CD4-positive, alpha-beta T cell treated with Interferon alpha-2 for 1 hour (primary cell): ENCODE measurements at places on chromosomes 2 and 18.
A peak's percentile ranks its signal among the peaks of the same experiment; 100 is the strongest.

DNA sequence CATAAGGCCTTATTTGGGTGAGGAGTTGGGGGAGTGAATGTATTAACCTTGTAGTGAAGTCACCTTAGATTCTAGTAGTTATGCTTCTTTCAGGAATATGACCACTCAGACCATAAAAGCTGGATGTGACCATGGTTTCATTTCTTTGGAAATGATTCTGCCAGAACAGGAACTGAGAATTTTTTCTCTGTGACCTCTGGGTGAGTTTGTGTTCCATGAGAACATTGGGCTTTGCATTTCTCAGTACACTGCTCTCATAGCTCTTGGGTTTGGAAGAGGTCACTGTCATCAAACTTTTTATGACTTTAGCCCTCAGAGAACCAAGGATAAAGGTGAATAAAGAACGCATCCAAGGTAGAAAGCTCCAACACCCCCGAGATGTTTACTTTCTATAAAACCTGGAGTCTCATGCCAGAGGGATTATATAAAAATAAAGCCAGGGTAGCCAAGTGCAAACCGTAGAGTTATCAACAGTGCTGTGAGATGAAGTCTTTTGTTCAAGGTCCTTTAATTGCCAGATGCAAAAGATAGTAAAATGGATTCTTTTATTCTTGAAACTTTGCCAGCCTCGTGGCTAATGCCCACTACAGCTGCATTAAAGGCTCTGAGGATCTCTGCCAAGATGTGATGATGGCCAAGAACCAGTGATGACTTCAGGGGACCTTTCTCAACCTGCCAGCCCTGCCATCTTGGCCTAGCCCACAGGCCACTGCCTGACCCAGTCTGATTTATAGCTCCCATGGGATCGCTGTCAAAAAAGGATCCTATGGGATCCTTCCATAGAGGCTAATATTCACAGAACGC lies 27.8 kb upstream of the MAT2A start:
- DNase-seq: peak; percentile 15

DNA sequence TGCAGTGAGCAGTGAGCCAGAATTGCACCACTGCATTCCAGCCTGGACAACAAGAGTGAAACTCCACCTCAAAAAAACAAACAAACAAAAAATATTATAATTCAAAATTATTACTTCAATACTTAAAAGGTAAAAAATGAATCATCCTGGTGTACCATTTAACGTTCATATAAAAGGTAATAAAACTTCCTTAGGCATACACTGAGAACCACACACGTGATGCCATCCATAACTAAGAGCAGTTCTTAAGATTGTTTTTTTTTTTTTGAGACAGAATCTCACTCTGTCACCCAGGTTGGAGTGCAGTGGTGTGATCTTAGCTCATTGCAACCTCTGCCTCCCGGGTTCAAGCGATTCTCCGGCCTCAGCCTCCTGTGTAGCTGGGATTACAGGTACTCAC lies 29.4 kb downstream of the YWHAQ start:
- no peak for DNase-seq

- DNase-seq: no peak
Observed at GRCh38 chr2:241241669-241242068, 53.2 kb downstream of the ANO7 start.

DNA sequence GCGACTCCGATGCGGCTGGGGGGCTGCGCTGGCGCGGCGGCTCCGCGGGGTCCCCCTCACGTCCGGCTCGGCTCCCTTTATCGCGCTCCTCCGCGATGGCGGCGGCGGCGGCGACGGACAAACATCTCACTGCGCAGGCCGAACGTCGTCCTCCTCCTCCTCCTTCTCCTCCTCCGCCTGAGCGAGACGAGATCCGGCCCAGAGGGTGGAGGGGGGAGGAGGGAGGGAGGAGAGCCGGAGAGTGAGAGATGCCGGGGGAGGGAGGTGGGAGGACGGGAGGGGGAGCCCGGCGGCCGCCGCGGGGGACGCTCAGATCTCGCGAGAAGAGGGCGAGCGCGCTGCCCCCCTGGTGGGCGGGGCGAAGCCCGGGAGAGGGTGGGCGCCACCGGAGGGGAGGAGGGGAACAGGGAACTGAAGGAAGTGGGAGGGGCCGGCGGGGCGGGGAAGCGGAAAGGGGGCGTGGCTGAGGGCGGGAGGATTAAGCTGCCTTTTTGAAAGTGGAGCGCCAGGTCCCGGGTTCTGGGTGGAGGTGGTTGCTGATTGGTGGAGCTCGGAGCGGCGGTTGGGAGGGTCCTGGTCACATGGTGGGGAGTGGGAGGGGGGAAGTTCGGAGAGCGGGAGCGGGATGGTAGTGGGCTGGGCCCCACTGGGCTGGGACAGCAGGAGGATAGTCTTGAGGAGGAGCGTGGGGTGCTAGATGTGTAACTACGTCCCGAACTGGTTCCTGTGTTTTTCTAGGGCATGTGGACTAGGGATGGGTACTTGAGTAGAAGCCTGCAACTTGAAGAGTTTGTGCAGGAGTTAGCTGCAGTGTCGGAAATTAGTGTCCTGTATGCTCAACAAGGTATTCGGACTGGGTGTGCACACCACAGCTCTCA lies at the start of gene CUL3:
Gene CUL3, minus strand, starts transcription at position 153 of the 878 bp plus-strand sequence. CDS start 354 bp downstream, outside the sequence.
- DNase-seq: peak; percentile 99

- peak; percentile 44 for DNase-seq
Observed at GRCh38 chr18:45839414-45840395, 14.2 kb downstream of the SIGLEC15 start.

DNA sequence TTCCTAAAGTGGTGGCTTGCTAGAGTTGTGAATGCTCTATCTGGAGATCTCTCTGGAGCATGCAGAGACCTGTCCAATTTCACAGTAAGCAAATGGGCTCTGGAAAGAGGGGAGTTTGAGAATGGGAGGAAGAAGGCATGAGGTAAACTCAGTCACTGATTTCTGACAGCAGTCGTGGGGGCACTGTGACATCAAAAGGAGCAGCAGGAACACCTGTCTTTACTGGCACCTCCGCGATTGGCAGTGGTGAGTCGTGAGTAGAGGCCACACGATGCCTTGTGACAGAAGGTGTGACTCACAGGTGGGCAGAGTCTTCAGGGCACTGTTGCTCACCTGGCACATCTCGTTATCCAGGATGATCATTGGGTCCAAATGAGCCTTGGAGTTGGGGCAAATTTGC lies 38.8 kb upstream of the CAVIN2 start:
- DNase-seq: no peak

GRCh38 chr2:240996834-240997140 lies 1.6 kb upstream of the SNED1 start:
- DNase-seq: no peak

- no peak for DNase-seq
Observed at GRCh38 chr2:60530660-60531281, 22.7 kb downstream of the BCL11A start.

DNA sequence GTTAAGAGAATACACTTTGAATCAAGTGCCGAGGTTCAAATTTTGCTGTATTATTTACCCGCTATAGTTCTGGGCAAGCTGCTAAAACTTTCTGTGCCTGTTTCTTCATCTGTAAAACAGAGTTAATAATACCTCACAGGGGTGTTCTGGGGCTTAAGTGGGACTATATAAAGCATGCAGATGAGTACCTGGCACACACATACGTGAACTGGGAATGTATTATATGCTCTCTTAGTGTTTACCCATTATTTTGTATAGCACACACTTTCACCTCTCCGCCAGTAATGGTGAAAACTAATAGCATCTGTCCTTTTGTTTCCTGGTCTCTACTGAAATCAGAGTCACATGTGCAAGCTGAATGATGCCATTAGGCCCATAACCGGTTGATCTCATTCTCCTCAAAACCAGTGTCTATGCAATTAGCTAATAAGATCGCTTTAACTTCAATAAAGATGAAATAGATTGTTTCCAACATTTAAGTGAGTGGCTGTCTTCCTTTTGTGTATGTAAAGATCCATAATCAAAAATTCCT lies 3.8 kb upstream of the CDKL4 start:
- DNase-seq: no peak

DNA sequence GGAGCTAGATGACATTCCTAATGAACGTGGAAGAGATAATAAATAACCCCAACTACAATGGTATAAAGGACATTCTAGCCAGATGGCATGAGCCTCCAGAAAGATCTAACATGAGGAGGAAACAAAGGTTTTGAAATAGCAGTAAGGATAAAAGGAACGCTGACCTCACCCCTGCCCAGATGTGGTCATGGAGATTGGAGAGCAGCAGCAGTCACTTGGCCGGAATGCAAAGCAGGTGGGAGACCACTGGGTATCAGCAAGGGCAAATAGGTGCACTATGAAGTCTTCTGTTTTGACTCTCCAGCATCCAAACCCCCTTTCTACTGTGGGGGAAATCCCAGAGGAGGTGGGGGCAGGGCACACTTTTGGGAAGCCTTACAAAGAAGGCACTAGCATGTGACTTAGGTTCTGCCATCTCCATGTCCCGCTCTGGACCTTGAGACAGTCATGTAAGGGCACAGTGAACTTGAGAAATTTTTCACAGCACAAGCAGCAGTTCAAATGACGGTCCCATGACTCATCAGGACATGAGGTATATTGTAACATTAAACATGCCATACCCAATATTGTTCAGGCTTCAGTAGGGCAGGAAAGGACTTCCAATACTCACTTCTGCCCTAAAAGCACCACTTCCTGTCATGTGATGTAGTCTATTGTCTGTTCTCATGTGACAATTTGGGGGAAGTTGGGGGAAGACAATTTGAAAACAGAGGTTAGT lies 55.2 kb downstream of the METTL4 start:
- peak; percentile 19 for DNase-seq

- DNase-seq: no peak
Observed at GRCh38 chr2:46988733-46989481, 73.3 kb upstream of the MCFD2 start.

GRCh38 chr2:202043475-202043874 lies 9.8 kb downstream of the FZD7 start:
- DNase-seq: no peak

DNA sequence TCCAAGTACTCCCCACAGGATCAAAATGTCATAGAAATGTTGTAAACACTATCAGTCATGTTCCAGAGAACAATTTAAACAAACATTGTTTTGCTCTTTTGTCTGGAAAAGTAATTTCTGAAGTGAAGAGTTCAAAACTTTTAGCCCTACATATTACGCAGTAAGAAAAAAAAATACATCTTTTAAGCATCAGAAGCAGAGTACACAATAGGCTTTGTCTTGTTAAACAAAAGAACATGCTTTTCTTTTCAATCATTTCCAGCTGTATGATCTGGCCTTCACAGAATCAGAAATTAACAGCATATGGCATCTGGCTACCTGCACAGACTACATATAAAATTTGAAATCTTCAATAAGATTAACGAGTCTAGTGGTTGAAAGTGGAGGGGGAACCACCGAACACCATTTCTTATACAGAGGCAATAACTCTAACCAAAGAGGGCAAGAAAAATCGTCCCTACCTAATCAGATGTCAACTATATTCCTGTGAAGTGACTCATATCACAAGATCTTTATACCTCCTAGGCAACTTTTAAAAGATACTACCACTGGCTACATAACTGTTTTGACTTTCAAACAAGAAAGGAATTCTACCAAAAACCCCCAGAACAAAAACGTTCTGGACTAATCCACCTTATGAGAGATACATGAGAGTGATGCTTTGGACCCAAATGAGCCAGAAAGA lies 149.3 kb downstream of the EXOC6B start:
- DNase-seq: no peak

- DNase-seq: no peak
Observed at GRCh38 chr2:195047955-195048354, 609.1 kb upstream of the SLC39A10 start.

- no peak for DNase-seq
Observed at GRCh38 chr2:150644298-150645067, 157.0 kb upstream of the RND3 start.

DNA sequence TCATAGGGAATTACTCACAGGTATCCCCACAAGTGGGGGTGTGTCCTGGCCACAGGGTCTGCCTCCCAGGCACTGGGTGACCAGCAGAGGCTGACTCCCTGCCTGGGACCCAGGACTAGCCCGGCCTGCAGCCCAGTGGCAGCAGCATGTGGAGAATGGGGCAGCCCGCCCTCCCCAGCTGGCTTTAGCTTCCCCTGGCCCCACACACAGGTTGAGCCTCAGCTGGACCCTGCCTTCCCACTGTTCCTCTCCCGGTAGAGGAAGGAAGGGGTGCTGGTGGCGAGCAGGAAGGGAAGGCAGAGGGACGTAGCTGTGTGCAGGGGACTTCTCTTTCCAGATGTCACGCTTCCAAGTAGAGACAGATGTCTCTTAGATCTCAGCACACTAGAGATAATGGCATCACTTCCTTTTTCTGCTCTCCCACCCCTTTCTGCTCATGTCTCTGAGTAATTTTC lies 51.4 kb downstream of the EMILIN2 start:
- no peak for DNase-seq

DNA sequence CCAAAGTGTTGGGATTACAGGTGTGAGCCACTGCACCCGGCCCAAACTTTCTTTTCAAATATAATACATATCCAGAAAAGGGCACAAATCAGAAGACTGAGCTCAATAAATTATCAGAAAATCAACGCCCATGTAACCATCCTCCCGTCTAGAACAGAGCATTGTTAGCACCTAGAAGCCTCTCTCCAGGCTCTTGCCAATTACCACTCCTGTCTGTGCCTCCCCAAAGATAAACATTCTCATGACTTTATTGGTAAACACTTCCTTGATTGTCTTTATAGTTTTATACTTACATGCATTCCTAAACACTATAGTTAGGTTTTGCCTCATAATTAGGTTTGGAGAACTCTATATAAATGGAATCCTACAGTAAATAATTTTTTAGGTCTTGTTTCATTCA lies 58.5 kb upstream of the SP5 start:
- no peak for DNase-seq

DNA sequence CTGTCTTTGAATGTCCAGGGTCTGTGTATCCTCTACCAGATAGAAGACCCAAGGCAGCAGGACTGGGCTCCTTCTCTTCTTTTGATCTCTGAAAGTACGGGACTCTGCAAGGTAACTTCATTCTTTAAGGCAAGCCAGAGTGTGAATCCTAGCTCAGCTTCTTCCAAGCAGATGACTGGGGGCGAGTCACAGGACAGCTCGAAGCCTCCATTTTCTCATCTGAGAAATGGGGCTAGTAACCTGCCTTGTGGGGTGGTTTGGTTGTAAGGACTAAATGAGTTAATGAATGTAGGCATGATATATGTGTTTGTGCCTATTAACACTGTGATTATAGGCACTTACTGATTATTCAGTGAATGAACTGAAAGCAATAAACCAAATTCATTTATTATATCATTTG lies 46.7 kb downstream of the DGKD start:
- no peak for DNase-seq
